Smooth muscle cell of trachea (primary cell): ENCODE measurements at places on chromosomes 1 and 21. TPM values are rescaled to one million over a fixed set of nuclear protein-coding genes. Genes with fewer than 3 reads are reported as not detected.

The APOBEC4 gene
- total RNA-seq: not detected in 2 replicates

The BATF3 gene
- total RNA-seq: 1.2 and 3.1 TPM in 2 replicates

The HEYL gene
- total RNA-seq: not detected in 2 replicates

The DISP3 gene
- under 0.01 TPM in 1 of 2 replicates, not detected in the other for total RNA-seq

The TDRD5 gene
- not detected in 2 replicates for total RNA-seq

The CDC42BPA gene
- 47.8 and 53.4 TPM in 2 replicates for total RNA-seq

The PUSL1 gene
- 18.2 and 30.3 TPM in 2 replicates for total RNA-seq

The FALEC gene
- 1.5 TPM in 1 of 2 replicates, not detected in the other for total RNA-seq

The AQP10 gene
- total RNA-seq: under 0.01 TPM in 1 of 2 replicates, not detected in the other

The ITLN2 gene
- not detected in 2 replicates for total RNA-seq

The KIAA1614 gene
- 9.6 and 13.7 TPM in 2 replicates for total RNA-seq

The SPRR1A gene
- total RNA-seq: not detected in 2 replicates

The CD5L gene
- total RNA-seq: not detected in 2 replicates
